ENCODE measurements at places on chromosomes 12 and 14.

DNA sequence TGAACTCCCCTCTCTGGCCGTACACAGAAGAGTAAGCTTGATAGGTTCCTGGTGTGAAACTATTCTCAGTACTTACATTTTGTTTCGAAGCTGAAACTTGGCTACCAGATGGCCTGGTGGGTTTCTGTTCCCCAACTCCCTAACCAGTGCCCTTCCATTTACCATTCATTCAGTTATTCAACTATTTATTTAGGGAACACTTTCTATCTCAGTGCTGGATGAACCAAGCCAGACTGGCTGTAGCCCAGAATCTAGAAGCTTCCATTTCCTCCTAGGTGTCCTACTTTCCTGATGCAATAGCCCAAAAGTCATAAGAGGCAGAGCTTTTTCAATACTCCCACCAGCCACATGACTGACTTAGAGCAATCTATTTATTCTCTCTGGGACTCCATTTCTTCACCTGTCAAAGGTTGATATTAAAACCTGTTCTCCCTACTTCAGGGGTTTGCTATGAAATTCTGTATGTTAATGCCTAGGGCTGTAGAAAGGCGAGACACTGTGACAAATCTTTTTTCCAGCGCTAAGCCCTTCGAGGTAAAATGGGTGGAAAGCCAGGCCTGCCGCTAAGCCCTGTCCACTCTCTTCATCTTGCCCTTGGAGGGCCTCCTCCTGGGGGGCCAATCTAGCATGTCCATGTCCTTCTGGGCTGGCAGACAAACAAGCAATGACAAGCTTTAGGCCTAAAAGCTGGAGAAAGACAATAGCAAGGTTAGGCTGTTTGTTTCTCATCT is 8.1 kb upstream of the IRF2BPL start:
- DNase-seq = no peak

DNA sequence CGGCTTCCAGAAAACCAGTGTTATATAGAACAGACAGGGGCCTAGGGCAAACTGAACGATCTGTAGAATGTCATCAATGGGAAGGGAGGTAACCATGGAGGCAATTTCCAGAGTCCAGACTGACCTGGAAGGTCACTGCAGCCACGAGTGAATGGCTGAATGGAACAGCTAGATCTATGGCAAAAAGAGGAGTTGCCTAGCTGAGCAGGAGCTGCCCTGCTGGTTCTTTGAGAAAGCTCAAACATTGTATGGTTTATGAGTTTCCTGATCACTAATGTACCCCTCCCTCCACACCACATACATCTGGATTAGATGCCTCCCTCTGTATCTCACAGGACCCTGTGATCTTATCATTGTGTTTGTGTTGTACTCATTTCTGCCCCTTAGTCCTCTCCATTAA is 1.0 kb upstream of the RERG start:
- no peak for DNase-seq

- DNase-seq = no peak
Observed at GRCh38 chr12:2578211-2578610, 216.6 kb upstream of the FKBP4 start.

DNA sequence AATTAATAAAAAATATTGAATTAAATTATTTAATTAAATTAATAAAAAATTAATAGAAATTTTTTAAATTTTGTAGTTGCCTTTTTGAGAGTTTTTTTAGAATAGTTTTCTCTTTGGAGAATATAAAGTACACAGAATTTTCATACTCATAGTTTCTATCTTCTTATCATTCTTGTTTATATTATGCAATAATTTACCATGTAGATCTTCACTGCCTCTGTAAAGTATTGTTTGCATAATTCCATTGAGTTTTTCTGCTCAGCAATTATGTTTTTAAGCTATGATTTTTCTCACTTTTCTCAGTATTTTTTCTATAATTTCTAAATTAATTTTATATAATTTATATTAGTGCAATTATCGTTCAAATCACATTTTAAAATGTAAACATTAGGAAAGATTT is 50.6 kb upstream of the OXA1L start:
- no peak for DNase-seq

DNA sequence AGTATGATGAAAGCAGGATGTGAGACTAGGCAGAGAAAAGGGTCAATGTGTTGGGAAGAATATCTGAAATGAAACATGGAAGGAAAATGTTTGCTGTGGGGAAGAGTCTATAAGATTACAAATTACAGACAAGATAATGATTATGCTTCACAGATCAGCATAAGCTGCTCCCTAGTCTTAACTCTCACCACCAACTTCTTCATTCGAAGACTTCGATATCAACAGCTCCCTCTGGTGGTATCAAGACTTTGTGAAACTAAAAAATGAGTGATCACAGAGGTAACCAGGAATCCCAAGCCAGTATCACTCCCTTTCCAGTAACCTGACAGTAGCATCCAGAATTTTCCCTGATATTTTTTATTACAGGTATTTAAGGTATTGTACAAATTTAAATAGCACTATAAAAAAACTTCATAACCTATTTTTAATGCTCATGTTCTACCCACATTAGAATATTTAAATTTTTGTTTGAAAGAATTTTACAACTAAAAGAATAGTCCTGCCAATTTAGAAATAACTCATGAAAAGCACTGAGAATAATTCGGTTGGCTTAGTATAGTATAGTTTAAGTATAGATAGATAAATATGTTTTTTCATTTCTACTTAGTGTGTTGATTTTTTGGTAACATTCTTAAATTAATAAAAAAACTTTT is 84.4 kb downstream of the C2CD5 start:
- no peak for DNase-seq

DNA sequence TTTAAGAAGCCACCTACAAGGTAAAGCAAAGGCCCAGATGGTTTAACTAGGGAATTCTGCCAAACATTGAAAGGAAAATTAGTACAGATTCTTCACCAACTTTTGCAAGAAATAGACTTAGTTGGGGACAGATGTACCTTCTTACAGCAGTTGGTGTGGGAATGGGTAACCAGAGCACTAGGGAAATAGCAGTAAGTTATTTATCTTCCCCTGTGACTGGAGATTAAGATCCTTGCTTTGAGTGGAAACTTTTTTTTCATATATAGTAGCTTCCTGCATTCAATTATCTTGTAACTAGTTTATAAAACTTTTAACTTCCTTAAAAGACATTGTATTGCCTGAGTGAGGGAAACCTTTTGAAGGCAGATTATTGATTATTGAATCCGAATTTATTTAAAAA is 44.2 kb downstream of the ARID2 start:
- no peak for DNase-seq

DNA sequence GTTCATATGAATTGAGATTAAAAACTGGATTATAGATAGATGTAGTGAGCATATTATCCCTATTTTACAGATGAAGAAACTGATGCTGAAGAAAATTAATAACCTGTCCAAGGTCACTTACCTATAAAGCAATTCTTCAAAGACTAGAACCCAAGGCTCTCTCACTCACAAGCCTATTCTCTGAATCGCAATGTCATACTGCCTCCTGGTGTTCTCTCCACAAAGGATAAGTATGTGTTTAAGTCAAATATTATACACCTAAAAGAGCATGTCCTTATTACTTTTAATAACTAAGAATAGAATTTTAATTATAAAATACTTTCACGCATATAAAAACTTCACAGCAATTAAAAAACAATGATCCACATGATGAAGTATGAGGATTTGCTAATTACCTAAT is 721.3 kb upstream of the USP15 start:
- DNase-seq = no peak

DNA sequence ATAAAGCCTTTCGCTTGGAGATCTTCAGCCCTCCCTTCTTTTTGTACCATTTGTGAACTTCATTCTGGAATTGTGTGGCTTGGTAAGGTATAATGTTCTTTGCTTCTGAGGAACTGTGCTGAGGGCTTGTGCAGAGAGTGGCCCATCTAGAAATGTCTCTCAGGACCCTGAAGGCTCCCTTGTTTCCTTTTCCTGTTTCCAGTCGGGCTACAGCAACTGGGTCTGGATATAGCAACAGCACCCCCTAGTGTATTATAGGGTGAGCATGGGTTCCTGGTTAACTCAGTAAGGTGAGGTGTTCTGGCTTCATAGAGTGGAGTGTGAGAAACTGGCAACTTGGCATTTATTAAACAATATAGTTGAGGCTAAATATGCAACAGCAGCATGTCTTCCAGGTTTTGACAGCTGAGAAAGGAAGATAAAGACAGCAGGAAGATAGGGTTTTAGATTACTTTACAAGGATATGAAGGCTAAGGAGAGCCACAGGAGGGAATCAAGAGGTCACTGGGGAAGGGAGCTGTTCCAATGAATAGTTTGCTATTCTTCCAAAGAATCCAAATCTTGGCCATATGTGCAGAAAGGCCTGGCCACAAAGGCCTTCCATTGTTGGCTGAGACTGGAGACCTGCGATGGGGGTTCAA is 49.1 kb upstream of the RNU6-8 start:
- peak; percentile 44 for DNase-seq

DNA sequence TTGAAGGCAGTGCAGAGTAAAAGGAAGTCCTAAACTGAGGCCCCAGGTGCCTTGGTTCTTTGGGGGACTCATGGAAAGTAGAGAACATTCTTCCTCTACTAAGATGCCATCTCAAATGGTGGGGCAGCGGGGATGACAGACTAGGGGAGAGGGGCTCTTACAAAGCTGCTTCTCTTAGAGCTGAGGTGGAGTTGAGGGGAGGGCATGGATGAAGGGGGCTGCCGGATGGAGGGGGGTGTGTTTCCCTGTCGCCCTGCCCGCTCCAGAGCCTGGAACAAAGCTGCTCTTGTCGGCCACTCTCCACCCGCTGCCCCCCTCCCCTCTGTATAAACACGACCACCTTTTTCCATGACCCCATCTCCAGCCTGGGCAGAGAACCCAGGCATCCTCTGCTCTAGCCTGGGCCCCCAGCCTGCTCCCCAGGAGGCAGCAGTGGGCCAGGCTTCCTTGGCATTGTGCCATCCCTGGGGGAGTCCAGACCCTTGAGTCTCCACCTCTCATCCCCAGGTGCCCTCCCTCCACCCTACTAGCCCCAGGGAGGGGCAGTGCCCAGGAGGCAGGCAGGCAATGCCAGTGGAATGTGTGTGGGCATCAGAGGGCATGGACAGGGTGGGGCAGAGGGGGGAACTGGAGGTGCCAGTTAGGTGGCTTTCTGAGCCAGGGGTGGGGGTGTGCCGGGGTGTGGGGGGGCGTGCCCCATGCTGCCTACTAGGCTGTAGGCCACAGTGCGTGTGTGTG is 1.7 kb downstream of the RARG start:
- no peak for DNase-seq

- no peak for DNase-seq
Observed at GRCh38 chr12:83149987-83150386, 463.3 kb downstream of the TMTC2 start.

DNA sequence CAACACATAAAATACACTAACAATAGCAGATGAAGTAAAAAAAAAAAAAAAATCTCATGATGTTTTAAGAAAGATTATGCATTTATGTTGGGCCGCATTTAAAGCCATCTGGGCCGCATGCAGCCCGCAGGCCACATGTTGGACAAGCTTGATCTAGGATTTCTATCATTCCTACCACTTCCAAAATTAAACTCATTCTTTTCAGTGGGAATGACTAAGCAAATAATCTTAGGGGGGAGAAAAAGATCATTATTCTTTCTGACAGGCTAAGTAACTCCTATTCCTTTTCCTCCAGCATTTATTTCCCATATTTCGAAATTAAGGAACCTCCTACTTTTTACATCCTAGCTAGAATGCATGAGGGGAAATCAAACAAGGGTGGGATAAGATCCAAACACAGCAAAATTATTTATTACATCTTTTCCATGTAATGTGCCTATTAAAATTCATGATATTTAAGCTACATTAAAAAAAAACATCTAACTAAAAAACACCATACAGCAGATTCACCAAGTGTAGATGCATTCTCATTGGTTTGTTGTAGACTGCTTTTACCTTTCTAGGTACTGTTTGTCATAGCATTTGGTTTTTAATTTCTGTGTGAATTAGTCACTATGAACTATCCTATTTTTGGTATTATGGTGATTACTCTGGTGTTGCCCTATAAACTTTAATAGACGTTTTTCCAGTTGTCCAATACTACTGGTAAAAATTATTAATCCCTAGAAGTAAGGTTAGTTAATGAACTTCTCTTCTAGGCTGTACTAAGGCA is 76.1 kb downstream of the RASSF8 start:
- DNase-seq = no peak

GRCh38 chr12:57473886-57474285 is 5.8 kb downstream of the ARHGAP9 start:
- no peak for DNase-seq

DNA sequence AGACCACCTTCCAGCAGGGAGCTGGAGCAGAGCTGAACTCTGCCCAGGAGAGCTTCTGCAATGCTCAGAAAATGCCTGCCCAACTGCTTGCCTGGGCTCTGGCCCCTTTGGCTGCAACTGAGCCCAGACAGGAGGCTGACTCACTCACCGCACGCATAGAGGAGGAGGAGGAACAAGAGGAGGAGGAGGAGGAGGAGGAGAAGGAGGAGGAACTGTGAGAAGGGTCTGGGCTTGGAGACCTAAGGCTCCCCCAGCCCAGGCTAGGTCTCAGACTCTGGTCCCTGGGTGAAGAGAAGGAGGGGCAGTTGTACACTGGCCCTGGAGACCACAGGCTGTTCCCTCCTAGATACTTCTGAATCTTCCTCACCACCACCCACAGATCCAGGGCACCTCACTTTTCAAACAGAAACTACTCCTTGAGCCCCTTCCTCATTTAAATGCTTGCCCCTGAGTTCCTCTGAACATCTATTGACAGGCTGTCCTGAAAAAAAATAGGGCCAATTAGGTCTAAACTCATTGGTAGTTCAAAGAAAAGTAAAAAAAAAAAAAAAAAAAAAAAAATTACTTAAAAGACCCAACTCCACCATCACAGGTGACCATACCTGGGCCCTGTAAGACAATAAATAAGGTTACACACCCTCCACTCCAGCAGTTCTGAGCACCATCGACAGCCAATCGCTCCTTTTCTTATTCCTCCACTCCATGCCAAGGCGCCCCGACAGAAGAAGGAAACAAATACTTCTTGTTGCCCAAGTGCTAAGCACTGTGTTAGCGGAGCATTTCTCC is 674 bp downstream of the VDR start:
- DNase-seq = no peak

DNA sequence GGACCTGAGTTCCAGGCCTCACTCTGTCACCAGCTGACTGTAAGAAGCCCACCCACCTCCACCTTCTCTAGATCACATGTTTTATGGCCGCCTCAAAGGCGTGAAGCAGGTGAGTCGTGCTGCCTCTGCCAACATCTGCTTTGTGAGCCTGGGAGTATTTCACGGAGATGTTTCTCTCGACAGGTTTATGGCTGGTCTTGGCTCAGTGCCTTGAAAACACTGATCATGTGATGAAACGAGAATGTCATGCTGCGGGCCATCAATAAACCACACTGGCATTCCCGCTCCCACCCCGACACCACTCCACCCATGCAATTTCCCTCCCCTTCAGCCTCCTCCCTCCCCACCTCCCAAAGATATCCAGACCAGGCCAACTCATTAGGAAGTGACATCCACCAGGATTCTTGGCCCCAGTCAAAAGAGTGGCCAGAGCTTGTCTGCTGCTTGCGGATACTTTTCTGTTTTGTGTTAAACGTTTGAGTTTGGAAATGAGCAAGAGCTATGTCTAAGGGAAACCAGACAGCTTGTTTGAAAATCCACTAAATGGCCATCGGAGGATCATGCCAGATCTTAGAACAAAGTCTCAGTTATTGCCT is 53.8 kb upstream of the NTF3 start:
- DNase-seq = no peak

- DNase-seq = no peak
Observed at GRCh38 chr12:128947209-128947608, 93.9 kb downstream of the GLT1D1 start.

- peak; percentile 80 for DNase-seq
Observed at GRCh38 chr14:39114073-39114838, at the start of gene GEMIN2. TSS of gene GEMIN2 (plus strand) at chr14:39114323. CDS start at chr14:39114339, 16 bp downstream.
